ENCODE measurements at places on chromosomes 1 and 21. TPM values are rescaled to one million over a fixed set of nuclear protein-coding genes. Genes with fewer than 3 reads are reported as not detected.

- no peak for DNase-seq
These were observed 501.6 kb downstream of the NPHP4 start for GRCh38 chr1:5490635-5491034.

DNA sequence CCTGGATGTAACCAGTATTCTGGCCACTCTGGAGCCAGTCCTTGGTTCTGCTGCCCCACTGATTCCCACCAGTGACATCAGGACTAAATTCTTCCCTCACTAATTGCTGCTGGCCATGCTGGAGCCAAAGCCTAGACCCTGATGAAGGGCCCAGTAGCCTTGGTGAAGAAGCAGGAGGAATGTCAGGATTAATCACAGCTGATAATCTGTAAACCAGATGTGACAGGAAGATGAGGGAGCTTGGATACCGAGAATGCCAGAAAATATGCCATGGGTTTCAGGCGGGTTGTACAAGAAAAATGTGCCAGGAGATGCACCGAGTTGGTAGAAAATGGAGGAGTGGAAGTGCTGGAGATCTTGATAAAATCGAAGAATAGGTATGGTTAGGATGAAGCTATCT lies 119.0 kb upstream of the PPP2R5A start:
- DNase-seq, result no peak

DNA sequence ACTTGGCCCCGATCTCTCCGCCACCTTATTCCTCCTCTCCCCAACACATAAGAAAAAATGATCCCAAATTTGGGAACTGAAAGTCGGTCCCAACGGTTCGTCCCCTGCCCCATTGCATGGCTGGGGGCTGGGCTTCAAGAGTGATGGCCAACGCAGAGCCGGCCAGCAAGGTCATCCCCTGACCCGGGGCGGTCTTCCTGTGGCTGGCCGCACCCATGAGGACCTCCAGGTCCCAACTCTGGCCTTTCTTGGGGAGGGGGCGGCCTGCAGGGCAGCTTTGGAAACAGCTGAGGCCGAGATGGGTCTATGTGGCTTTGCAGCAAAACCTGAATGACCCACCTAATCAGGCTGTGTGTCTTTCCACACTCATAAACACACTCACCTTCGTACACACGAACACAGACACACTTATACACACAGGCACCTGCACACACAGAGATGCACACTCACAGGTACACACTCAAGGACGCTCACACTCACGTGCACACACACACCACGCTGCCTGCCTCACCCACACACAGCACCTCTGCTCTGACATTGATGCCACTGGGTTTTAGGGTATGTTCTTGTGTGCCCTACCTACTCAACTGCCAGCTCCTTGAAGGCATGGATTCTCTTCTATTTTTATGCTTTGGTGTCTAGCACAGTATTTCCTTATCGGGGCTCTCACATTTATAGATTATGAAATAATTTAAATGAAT lies 562 bp downstream of the DYNLT5 start:
- no peak for DNase-seq

- no peak for DNase-seq
These were observed 284.6 kb upstream of the DPYD start for GRCh38 chr1:98205291-98206017.

DNA sequence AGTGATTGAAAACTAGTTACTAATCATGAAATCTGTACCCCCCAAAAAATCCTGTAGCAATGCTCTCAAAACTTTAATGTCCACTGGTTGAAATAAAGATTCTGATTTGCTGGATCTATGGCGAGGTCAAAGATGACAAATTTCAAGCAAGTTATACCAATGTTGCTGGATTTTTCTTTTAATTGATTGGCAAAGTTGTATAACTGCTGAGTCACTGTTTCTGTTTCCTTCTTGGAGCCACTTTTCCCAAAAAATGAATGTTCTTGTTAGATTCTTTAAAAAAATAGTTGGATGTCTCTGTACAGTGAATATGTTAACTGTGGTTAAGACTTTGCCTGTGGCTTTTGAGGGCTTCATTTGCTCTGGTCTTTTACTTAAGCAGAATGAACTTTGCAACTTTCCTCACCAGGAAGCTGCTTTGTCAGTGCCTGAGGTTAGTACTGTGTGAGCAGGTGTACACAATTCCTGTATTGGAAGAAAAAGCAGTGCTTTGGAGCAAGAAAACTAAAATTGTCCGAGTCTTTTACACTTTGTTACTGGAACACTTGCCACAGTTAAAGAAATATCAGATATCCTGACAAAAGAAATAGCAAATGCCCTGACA lies 1211.9 kb downstream of the MRPL39 start:
- no peak for DNase-seq

DNA sequence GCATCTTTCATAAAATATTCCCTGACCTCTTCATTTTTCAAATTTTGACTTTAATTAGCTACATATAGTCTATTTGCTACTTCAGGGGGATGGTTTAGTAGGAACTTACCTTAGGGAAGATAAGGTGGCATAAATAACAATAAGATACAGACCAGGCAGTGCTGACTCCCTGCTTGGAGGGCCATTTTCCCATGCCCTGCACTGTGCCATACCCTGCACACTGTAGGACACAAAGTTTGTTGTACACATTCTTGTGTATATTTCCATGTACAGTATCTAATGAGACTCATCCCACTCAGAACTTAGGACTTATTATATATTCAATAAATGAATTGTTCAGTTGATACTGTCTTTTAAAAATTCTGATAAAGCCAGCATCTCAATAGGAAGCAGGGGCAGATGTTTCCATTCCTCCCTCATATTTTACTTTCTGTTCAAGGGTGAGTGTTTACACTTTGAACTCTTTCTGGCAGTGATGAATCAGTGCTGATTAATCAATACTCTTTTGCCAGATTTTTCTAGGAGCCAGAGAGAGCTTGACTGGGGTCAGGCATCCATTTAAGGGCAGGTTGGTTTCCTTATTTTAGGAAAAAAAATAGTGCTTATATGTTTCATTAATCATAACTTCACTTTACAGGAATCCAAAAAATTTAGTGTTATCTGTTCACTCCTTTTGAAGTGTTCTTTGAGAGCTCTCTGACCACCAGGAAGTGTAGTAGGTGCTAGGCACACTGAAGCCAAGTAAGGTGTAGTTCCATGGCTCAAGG lies 30.6 kb downstream of the MPZL1 start:
- no peak for DNase-seq

DNA sequence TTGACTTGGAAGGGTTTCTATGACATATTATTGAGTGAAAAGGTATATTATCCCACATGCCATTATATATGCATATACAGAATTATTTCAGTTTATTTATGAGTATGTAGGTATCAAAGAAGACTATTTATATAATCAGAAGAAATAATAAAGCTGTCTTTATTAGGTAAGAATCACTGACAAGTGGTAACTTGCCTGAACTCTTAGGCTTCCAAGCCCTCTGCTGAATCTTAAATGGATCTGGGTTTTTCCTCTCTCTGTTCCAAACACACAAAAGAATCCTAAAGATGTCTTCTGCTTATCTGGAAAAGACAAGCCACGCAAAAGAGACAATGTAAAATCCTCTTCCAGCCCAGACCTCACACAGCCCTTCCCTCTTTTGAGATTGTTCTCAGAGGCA lies 14.9 kb upstream of the SEC16B start:
- DNase-seq, result no peak

DNA sequence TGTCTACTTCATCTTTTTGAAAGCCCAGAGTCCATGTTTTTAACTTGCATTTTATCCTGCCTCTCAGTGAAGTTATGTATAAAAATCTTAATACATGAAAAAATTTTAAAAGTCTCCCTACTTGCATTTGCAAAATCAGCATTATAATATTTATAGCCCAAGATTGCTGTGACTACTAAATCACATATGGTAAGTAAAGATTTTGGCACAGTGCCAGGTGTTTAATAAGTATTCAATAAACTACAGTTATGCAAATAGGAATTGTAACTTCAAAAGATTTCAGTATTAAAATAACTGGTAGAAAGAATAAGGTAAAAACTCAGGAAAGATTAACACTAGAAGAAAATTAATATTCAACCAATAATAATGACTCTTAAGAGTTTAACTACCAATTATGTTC lies 641.7 kb downstream of the LRRIQ3 start:
- DNase-seq, result no peak

The PLA2G5 gene
- polyA plus RNA-seq, result not detected

The LENEP gene
- 0.42 TPM for polyA plus RNA-seq
